ENCODE measurements at places on chromosomes 12 and 14. TPM values are rescaled to one million over a fixed set of nuclear protein-coding genes. Genes with fewer than 3 reads are reported as not detected.

DNA sequence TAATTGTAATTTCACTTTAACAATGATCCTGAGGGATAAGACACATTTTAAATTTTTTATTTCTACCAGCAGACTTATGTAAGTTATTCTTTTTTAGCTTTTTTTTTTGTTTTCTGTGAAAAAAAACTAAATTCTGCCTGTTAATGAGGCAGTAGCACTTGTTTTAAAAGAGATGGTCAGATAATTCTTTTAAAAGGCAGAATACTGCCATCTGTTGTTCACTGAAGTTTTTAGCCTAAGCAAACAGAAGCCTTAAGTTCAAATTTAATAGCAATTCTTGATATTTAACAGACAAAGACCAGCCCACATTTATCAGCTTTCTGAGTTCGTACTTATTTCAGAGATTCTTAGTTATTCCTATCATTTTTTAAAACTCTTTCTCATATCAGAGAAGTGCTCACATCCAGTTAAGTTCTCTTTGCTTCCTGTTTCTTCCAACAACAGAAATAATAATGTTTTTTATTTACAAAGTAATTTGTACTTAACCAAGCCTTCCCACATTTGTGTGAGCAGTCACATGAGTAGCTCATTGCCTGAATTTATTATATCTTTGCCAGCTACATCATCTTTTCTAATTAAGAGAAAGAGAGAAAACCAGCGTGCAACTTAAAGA is 93.4 kb upstream of the SLCO1C1 start:
- no peaks in the 10 kb centered on the region for H3K36me3 ChIP-seq
- no peaks in the 10 kb centered on the region for H3K27me3 ChIP-seq
- no peak overlapping the region for H3K4me3 ChIP-seq
- H3K4me1 ChIP-seq: no peaks in the 10 kb centered on the region
- no peak for DNase-seq
- H3K27ac ChIP-seq: no peak overlapping the region

GRCh38 chr14:50399251-50400032 is 2.8 kb upstream of the CDKL1 start:
- H3K36me3 ChIP-seq: no peaks in the 10 kb centered on the region
- H3K27me3 ChIP-seq: peaks cover 2% of the 10 kb centered on the region
- H3K4me1 ChIP-seq: peaks cover 7% of the 10 kb centered on the region
- no peak overlapping the region for H3K4me3 ChIP-seq

- H3K27ac ChIP-seq: no peak overlapping the region
- H3K4me1 ChIP-seq: peaks cover 49% of the 10 kb centered on the region
- DNase-seq: no peak
- no peaks in the 10 kb centered on the region for H3K27me3 ChIP-seq
- no peak overlapping the region for H3K4me3 ChIP-seq
Measured at GRCh38 chr12:9957834-9958233, 13.4 kb upstream of the CLEC12A start.

GRCh38 chr14:51318813-51319597 is 79.0 kb downstream of the TMX1 start:
- no peaks in the 10 kb centered on the region for H3K4me1 ChIP-seq
- DNase-seq: no peak
- H3K27me3 ChIP-seq: no peaks in the 10 kb centered on the region

LTBP2 gene
- 0.60 TPM for total RNA-seq
